ENCODE measurements at places on chromosomes 3 and 15.

GRCh38 chr3:146814601-146815315 is 209.6 kb upstream of the PLSCR5 start:
- no peak for DNase-seq

- DNase-seq, result no peak
These were observed 51.1 kb downstream of the CHST2 start for GRCh38 chr3:143170676-143171075.

GRCh38 chr15:79197285-79197684 is 85.2 kb upstream of the ANKRD34C start:
- DNase-seq, result no peak

GRCh38 chr3:58200846-58201355 is 9.9 kb downstream of the DNASE1L3 start:
- no peak for DNase-seq

GRCh38 chr15:81265256-81265943 is 58.5 kb downstream of the STARD5 start:
- DNase-seq, result no peak

- DNase-seq, result no peak
These were observed 169.2 kb upstream of the SLC2A2 start for GRCh38 chr3:171195686-171196085.
